Activated CD4-positive, alpha-beta T cell treated with anti-CD3 and anti-CD28 coated beads, Interleukin-2, amount 50 U/mL, for 4 hours (primary cell): ENCODE measurements at places on chromosomes 1 and 21.

DNA sequence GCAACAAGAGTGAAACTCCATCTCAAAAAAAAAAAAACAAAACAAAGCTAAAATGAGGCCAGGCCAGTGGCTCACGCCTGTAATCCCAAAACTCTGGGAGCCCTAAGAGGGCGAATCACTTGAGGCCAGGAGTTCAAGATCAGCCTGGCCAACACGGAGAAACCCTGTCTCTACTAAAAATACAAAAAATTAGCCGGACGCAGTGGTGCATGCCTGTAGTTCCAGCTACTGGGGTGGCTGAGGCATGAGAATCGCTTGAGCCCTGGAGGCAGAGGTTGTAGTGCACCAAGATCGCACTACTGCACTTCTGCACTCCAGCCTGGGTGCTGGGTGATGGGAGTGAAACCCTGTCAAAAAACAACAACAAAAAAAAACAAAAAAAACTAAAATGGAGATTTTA is 191.2 kb upstream of the SGIP1 start:
- DNase-seq = no peak

GRCh38 chr1:117681093-117681900 is 75.4 kb downstream of the TENT5C start:
- DNase-seq = no peak

GRCh38 chr1:177137814-177138213 is 26.7 kb downstream of the ASTN1 start:
- DNase-seq = no peak

DNA sequence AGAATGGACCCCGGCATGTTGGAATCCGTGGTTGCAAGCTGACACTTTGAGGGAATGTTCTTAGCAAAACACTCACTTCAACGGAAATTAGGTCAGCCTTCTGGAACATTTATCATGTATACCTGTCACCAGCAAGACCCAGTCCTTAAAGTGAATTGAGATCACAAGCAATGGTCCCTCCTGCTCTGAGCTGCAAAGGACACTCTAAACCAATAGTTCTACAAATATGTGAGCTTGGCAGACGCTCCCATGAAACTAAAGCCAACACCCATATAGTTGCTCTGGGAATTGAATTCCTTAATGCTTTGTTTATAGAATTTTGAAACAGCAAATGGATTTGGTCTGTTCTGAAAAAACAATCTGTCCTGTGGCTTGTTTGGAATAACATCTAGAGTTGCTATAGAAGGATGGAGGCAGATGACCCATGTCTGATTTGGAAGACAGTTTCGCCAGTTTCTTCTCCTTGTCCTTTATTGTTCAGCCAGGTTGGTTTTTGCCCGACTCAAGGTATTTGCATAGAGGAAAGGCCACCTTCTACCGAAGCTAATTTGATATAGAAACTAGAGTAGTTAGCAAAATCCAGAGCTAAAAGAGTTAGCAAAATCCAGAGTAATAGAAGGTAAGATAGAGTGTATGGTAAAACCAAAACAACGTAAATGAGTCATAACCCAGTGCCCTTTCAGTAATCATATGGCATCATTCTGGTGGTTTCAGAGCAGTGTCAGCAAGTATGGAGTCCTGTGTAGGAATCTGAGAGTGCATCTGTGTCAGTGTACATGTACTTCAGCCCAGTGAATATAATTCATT is 236.2 kb downstream of the NFIA start:
- no peak for DNase-seq

- DNase-seq = no peak
Observed at GRCh38 chr21:23963454-23963853, 1643.8 kb downstream of the MRPL39 start.

GRCh38 chr1:2003541-2004131 is at the start of gene CFAP74:
Gene CFAP74 (minus strand): TSS chr1:2003786. CDS start chr1:1990956, 12,830 bp downstream.
- no peak for DNase-seq

- no peak for DNase-seq
Observed at GRCh38 chr1:83083589-83084224, 915.2 kb downstream of the TTLL7 start.

DNA sequence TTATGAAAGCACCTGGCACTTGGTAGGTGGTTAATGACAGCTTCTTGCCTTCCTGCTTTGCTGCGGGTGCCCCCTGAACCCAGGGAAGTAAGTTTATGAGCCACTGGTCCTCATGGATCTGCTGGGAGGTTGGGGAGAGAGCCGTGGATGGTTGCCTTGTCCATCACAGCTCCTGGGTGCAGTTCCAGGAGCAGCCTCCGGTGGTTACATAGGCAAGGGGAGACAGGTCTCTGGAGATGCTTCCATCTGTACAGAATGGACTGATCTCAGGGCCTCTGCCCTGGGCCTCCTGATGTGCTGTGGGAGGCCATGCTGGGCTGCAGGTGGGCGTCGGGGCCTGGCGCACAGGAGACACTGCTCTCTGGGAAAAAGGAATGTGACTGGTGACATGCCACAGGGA is 31.6 kb upstream of the ARHGEF10L start:
- DNase-seq = no peak

DNA sequence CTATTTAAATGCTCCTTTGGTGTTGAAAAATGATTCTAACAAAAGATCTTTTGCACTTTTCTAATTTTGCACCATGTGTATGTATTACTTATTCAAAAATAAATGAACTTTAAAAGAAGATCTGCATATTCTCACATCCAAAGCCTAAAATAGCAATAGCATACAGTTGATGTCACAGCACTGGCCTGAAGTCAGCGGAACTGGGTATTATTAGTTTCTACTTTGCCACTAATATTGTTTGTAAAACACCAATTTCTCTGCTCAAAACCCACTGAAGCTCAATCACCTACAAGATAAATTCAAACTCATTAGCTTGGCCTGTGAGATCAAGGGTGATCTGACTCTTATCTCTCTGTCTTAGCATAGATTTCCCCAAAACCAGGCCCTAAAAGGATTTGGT is 34.5 kb upstream of the BCAR3 start:
- DNase-seq = no peak

GRCh38 chr1:29523576-29523975 is 287.3 kb downstream of the PTPRU start:
- no peak for DNase-seq

- DNase-seq = no peak
Observed at GRCh38 chr1:231134624-231135023, 27.2 kb upstream of the TRIM67 start.

DNA sequence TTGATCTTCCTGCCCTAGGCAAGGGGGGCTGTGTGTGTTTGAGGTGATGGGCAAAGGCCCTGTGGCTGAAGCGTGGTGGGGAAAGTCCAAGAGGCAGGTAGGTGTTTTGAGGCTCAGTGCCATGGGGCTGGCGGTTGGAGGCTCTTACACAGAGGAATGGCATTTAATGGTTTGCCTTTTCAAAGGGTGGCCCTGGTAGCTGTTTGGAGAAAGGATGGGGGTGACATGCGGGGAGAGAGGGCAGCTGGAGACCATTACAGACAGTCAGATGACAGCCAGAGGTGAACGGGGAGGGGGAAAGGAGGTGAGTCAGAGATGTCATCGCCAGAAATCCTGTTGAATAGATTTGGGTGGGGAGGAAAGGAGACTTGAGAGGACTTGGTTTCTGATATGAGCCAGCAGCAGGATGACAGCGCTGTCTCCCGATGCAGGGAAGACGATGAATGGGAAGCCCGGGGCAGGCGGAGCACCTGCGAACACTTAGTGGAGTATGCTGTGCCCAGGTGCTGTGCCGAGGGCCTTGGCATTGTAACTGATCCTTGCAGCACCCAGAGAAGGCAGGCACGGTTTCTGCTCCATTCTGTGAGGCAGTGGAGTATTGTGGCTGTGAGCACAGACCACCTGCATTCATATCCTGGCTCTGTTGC is 56.3 kb downstream of the MAN1C1 start:
- no peak for DNase-seq

GRCh38 chr1:201321826-201322390 is 38.6 kb downstream of the PKP1 start:
- no peak for DNase-seq

- DNase-seq = no peak
Observed at GRCh38 chr1:99727575-99728185, 38.8 kb downstream of the FRRS1 start.

DNA sequence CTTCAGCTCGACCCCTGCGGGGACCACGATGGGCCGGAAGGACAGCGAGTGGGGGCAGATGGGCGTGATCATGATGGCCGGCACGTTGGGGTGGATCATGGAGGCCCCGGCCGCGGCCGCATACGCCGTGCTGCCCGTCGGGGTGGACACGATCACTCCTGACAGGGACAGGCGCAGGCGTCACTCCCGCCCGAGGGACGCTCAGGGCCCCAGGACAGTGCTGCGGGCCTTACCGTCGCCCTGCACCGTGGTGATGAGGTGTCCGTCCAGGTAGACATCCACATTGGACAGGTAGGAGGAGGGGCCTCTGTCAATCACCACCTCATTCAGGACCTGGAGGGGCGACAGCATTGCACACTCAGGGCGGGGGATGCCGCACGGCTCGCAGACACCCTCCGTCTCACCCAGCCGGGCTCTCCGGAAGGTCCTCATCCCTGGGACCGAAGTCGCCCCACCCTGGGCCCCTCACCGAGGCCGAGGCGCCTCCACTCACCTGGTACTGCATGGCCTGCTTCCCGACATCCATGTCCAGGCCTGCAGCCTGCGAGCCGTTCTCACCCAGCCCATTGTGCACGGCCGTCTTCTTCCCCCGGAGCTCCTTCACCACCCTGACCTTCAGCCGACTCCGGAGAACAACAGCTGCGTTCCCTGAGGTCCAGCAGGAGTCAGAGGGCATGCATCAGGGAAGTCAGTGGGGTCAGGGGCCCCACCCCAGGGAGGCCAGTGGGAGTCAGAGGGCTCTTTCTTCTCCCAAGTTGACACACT is 24.0 kb downstream of the NADK start:
- no peak for DNase-seq

DNA sequence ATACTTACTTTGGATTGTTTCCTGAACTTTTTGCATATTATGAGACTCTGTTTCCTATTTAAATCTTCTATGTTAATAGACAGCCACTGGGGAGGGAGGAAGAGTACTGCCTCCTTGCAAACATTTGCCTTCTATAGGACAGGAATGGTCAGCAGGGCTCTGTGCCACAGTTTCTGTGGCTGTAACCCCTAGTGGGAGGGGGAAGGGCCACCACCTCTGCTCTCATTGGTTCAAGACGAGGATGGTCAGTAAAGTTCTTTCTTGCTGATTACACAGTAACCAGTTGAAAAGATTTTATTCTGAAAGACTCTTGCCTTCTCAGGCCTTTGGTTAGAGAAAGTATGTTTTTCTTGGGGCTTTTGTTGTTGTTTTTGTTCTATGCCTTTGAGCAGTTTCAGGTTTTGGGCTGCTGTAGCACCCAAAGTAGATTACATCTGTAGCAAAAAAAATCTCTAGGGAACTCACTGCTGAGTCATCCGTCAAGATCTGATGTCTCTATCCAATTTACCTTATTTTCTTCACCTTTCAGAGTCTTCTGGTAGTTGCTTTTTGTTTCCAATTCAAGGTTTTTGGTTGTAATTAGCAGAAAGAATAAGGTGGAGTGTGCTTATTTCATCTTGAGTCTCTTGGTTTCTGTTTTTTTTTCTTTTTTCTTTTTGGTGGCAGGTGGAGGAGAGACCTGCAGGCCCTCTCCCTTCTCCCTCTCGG is 23.1 kb downstream of the SLC35A3 start:
- DNase-seq = no peak

GRCh38 chr21:44955798-44956175 is 16.0 kb downstream of the SLX9 start:
- no peak for DNase-seq

GRCh38 chr1:233679591-233680373 is 65.9 kb downstream of the KCNK1 start:
- DNase-seq = no peak

- no peak for DNase-seq
Observed at GRCh38 chr1:113552244-113552643, 161.9 kb downstream of the MAGI3 start.

DNA sequence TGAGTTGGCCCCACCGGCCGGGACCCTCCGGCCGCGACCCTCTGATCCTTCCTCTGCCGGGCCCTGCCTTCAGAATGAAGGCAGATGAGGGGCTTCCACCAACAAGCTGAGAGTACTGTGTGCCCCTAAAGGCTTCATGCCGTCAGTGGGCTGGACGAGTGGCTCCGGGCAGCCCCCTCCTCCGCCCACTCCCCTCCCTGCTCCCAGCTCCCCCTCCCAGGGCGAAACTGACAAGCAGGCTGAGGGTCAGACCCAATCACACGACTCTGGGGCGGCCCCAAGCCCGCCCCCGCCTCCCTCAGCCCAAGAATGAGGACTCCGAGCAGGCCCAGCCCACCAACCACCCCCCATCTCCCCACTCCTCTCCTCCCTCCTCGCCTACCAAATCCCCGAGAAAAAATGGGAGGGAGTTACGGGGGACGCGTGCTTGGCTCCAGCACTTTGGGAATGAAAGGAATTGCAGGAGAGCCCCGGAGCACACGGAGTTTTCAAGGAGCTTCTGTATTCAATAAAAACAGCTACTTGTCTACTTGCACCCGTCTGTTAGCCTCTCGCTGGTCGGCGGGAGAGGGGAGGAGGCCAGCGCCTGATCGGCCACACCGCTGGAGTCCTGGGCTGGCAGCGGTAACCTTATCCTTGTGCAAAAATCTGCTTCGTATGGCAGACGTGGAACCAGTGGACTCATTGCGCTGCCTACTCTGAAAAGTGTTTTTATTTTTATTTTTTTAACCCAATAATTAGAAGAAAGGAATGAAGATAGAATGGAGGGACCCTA is at the start of gene COL11A1:
Gene COL11A1 (minus strand): TSS at position 147 of the 775 bp plus-strand sequence. CDS start 344 bp downstream, outside the sequence.
- no peak for DNase-seq

DNA sequence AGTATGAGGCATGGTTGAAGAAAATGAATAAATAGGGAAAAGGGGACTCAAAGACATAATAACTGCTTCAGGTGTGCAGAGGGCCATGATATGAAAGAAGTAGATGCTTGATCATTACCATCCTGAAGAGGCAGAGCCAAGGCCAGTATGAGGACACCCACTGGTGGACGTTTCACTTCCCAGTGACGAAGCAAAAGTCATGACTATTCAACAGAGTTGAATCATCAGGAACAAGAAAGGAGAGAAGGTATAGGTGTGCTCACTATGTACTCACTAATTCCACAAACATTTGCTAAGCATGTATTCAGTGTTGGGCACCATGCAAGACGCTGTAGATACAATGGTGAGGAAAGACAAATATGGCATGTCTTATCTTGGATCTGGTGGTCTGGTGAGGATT is 319.2 kb upstream of the RUNX1 start:
- no peak for DNase-seq
